CD8-positive, alpha-beta memory T cell (primary cell): ENCODE measurements at places on chromosomes 7 and 10. TPM values are rescaled to one million over a fixed set of nuclear protein-coding genes. Genes with fewer than 3 reads are reported as not detected.

NHLRC2 gene
- total RNA-seq = 33.1 TPM

C10orf105 gene
- total RNA-seq = 0.04 TPM

DNA sequence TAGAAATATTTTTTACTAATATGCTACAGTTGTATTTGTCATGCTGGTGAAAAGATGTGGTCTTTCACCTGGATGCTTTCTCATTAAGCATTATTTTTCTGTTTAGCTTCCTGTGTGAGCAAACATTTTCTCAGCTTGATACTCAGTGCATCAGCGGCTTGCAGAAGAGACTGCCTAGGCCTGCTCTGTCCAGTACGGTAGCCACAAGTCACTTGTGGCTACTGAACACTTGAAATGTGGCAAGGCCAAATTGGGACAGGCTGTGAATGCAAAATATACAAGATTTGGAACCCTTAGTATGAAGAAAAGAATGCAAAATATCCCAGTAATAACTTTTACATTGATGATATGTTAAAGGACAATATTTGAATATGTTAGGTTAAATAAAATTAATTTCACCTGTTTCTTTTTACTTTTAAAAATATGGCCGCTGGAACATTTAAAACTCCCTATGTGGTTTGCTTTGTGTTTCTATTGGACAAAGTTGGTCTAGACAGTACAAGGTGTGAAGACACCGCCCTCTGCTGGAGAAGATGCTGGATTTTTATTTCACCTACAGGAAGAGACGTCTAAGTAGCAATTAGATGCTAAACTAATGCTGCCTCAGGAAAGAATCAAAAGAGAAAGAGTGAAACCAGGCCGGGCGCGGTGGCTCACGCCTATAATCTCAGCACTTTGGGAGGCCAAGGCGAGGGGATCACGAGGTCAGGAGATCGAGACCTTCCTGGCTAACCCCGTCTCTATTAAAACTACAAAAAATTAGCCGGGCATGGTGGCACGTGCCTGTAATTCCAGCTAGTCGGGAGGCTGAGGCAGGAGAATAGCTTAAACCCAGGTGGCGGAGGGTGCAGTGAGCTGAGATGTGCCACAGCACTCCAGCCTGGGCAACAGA lies 5.3 kb downstream of the SRGN start:
- no peak overlapping the region for H3K4me3 ChIP-seq
- peaks cover 43% of the 10 kb centered on the region for H3K4me1 ChIP-seq
- peak; percentile 79 for DNase-seq

- no peaks in the 10 kb centered on the region for H3K27me3 ChIP-seq
- no peak overlapping the region for H3K27ac ChIP-seq
- H3K4me1 ChIP-seq = no peaks in the 10 kb centered on the region
Observed at GRCh38 chr7:112001091-112001826, 204.9 kb downstream of the DOCK4 start.

CLEC2L gene
- total RNA-seq = not detected

ANKRD1 gene
- not detected for total RNA-seq

DNA sequence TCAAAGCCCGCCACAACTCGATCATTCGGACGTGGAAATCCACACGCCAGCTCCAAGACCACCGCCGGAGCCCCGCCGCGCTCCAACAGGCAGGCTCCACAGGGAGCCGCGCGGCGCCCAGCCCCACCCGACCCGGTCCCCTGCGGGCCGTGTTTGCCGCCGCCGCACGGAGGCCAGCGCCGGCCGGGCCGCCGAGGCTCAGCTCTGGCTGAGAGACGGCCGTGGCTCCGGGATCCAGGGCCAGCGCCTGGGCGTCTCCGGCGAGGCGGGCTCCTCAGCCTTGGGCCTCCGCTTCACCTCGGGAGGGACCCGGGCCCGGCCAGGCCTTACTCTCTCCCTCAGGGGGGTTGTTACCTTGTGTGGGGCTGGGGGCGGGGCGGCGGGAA lies 333 bp downstream of the SMNDC1 start:
- H3K4me3 ChIP-seq = peak overlapping the region; percentile 70
- no peaks in the 10 kb centered on the region for H3K27me3 ChIP-seq
- H3K36me3 ChIP-seq = peaks cover 31% of the 10 kb centered on the region
- no peak for DNase-seq
- peak overlapping the region; percentile 80 for H3K27ac ChIP-seq
- peaks cover 53% of the 10 kb centered on the region for H3K4me1 ChIP-seq

DNA sequence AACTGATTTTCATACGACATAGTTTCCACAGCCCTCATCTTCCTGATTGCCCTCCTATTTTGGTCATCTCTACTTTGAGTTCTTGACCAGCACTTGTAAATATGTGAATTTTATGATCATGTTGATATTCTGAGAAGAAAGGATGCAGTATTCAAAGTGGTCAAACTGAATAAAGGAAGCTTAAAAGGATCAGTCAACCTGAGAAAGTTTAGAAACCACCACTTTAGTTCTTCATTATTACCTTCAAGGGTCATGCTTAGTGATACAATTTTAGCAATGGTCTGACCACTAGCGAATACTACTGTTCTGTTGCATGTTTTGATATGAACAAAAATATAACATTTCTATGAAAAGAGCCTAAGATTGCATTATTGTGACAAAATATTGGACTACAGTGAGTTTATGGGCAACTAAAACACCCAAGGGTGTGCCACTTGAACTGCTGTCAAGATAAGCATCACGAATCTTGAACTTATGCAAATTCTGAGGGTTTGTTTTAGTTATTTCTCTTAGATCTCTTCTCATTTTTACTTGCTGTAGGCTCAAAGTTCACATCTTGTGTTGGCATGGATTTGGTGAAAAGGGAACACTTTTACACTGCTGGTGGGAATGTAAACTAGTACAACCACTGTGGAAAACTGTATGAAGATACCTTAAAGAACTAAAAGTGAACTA lies 247.7 kb downstream of the IPMK start:
- DNase-seq = no peak
- no peak overlapping the region for H3K4me3 ChIP-seq
- H3K27ac ChIP-seq = no peak overlapping the region
- no peaks in the 10 kb centered on the region for H3K36me3 ChIP-seq
- no peaks in the 10 kb centered on the region for H3K4me1 ChIP-seq
- no peaks in the 10 kb centered on the region for H3K27me3 ChIP-seq

DNA sequence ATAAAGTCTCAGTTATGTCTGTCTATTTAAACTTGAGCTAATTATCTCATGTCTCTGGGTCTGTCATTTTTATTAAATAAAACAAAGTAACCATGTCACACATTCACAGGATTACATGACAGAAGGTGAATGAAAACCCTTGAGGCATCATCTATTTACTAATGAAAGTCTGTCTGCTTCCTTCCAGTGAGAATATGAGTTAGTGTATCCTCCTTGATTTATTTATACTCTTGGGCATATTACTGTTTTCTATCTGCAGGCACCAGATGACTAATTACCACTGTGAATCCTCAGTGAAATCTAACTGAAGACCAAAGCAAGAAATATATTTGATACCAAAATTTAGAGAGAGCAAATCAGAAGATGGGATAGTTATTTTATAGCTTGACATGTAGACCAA lies 163.7 kb downstream of the CDC14C start:
- no peaks in the 10 kb centered on the region for H3K4me1 ChIP-seq
- H3K27ac ChIP-seq = no peak overlapping the region
- no peak for DNase-seq

- H3K27ac ChIP-seq = no peak overlapping the region
- no peak overlapping the region for H3K4me3 ChIP-seq
- H3K27me3 ChIP-seq = peaks cover 6% of the 10 kb centered on the region
- H3K4me1 ChIP-seq = no peaks in the 10 kb centered on the region
- no peak for DNase-seq
- no peaks in the 10 kb centered on the region for H3K36me3 ChIP-seq
Observed at GRCh38 chr7:140595468-140596092, 45.0 kb downstream of the DENND2A start.

DNA sequence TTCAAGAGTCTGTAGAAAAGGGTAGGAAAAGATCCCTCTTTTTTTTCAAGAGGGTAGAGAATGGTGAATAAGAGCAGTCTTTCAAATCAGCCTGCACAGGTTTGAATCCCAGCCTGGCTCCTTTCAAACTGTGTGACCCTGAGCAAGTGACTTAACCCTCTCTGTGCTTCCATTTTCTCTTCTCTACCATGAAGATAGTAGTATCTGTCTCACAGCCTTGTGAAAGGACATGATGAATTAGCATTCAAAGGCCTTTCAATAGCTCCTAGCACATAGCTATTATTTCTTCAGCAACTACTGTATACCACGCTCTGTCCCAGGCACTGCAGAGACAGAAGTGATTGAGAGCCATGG lies 25.4 kb downstream of the LEP start:
- no peaks in the 10 kb centered on the region for H3K36me3 ChIP-seq
- H3K27ac ChIP-seq = no peak overlapping the region
- no peak for DNase-seq
- no peak overlapping the region for H3K4me3 ChIP-seq
- H3K4me1 ChIP-seq = no peaks in the 10 kb centered on the region

PRLHR gene
- not detected for total RNA-seq

AKR1C4 gene
- total RNA-seq = not detected

DNA sequence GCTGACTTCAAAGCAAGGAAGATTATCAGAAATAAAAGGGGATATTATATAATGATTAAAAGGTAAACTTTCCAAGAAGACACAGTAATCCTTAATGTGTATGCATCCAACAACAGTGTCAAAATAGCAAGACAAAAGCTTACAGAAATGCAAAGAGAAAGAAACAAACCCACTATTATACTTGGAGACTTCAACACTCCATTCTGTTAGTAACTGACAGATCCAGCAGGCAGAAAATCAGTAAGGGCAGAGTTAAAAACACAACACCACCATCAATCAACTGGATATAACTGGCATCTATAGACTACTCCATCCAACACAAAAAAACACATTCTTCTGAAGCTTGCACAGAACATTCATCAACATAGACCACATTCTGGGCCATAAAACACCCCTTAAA lies 103.8 kb downstream of the OR13A1 start:
- H3K4me1 ChIP-seq = no peaks in the 10 kb centered on the region
- no peak overlapping the region for H3K4me3 ChIP-seq
- no peak overlapping the region for H3K27ac ChIP-seq
- H3K36me3 ChIP-seq = no peaks in the 10 kb centered on the region

IRF5 gene
- total RNA-seq = 7.1 TPM

IL15RA gene
- 33.5 TPM for total RNA-seq

- H3K27ac ChIP-seq = no peak overlapping the region
- H3K27me3 ChIP-seq = no peaks in the 10 kb centered on the region
- H3K36me3 ChIP-seq = no peaks in the 10 kb centered on the region
- H3K4me3 ChIP-seq = no peak overlapping the region
- DNase-seq = peak; percentile 65
Observed at GRCh38 chr10:73529089-73529832, 33.4 kb upstream of the PPP3CB start.

- no peak for DNase-seq
- H3K27ac ChIP-seq = no peak overlapping the region
Observed at GRCh38 chr7:121609208-121609607, 213.1 kb upstream of the FAM3C start.

DLX5 gene
- not detected for total RNA-seq

DNA sequence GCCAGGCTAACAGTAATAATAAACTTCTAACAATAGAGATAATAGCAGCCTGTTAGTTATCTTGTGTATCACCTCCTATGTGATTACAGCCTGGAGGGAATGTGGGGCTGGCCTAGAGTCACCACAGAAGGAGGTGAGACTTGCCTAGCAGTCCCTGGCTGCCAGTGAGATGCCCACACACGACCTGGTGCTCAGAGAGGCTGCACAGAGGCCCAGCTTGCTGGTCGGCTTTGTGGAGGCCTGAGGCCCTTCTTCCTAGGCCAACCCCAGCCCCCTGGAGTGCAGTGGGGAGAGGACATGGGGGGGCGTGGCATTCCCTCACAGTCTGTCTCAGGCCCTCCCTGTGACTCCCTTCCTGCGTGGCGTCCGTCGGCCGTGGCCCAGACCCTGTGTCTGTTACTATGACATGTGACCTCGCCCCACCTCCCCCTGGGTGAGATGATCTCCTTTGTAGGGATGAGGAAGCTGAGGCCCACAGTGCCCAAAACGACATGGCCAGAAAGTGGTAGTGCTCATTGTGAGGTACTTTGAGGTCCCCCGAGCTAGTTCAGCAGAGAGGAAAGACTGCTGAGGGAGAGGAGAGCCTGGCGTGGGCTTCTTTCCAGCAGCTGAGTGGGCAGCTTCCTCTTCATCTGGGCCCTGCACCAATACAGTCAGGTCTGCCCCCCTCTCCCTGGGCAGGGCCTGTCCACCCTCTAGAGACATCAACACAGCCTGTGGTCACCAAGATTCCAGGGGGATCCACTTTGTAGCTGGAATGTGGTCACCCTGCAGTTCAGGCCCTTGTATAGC lies 29.7 kb downstream of the UNC5B start:
- no peak overlapping the region for H3K27ac ChIP-seq
- H3K27me3 ChIP-seq = no peaks in the 10 kb centered on the region
- H3K4me1 ChIP-seq = no peaks in the 10 kb centered on the region
- no peak overlapping the region for H3K4me3 ChIP-seq

- peaks cover 39% of the 10 kb centered on the region for H3K4me1 ChIP-seq
- H3K36me3 ChIP-seq = no peaks in the 10 kb centered on the region
- DNase-seq = no peak
- H3K4me3 ChIP-seq = peak overlapping the region; percentile 11
- peak overlapping the region; percentile 77 for H3K27ac ChIP-seq
Observed at GRCh38 chr10:101063050-101063525, 1.3 kb downstream of the KAZALD1 start.

GRCh38 chr10:32964270-32964669 lies 6.2 kb upstream of the ITGB1 start:
- H3K27ac ChIP-seq = no peak overlapping the region
- H3K36me3 ChIP-seq = no peaks in the 10 kb centered on the region
- peaks cover 4% of the 10 kb centered on the region for H3K4me1 ChIP-seq
- no peak for DNase-seq

GRCh38 chr7:137151041-137151689 lies 192.4 kb downstream of the PTN start:
- no peak overlapping the region for H3K27ac ChIP-seq
- no peaks in the 10 kb centered on the region for H3K36me3 ChIP-seq
- no peak overlapping the region for H3K4me3 ChIP-seq
- no peaks in the 10 kb centered on the region for H3K4me1 ChIP-seq
- DNase-seq = no peak
- no peaks in the 10 kb centered on the region for H3K27me3 ChIP-seq

DNA sequence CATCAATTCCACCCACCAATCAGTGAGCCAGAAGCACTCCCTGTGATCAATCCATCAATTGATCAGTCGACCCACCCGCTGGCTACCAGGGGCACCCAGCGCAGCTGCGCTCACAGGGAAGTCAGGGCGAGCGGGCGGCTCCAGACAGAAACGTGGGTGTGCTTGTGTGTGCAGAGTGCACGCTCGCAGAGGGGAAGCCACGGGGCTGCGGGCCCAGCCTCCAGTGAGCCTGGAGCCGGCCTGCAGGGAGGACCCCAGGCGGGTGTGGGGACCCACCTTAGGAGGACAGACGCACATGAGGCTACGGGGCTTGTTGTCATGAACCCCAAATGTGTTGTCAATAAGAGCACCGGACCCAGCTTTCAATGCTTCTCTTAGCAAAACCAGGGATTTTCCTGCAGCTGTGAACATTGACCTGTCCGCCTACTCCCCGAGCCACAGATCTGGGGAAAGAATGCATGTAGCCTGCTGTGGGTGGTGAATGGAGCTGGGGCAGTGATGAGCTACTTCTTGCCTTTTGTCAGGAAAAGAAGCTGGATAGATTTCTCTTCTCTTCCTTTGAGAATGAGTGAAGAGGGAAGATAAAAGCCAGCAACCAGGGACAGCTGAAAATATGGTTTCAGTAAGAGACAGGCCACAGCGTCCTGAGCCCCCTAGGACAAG lies 497.8 kb downstream of the DNAJB6 start:
- no peaks in the 10 kb centered on the region for H3K36me3 ChIP-seq
- H3K27ac ChIP-seq = no peak overlapping the region
- DNase-seq = no peak
